ENCODE measurements at places on chromosomes 12 and 14.

DNA sequence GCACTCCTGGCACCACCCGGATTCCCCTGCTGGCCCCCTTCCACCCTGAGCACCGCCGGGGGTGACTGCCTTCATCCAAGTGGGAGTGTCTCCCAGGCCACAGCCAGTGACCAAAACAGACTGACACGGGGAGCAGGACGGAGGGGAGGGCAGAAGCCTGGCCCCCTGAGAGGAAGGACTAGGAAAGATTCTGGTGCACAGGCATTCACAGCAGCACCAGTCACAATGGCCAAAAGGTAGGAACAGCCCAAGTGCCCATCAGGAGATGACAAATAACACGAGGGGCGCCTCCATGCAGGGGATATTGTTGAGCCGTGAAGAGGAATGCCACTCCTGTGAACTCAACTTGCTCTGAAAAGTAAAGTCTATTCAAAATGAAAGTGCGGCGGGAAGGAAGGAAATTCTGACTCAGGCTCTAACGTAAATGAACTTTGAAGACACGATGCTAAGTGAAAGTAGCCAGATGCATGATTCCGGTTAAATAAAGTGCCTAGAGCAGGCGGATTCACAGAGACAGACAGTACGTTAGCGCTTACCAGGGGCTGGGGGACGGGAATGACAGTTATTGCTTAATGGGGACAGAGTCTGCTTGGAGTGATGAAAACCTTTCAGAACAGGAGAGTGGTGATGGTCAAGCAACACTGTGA is 146.1 kb upstream of the NCOR2 start:
- DNase-seq: no peak

DNA sequence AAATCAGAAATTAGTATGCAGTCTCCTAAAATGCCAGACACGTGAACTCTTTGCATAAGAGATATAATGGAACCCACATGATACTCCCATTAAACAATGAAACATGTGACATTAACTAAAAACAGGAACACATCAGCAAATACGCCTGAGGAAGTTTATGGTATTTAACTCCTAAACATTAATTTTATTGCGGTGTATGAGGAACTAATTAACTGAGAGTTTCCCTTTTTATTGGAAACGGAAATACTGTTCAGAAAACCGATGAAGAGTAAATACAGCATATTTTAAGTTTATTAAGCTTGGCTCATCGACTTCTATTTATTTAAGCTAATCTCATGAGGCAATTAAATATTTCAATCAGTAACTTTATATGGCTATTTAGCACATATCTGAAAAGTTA is 290.3 kb downstream of the SOX5 start:
- DNase-seq: no peak

GRCh38 chr12:95582230-95583058 is 31.2 kb upstream of the USP44 start:
- no peak for DNase-seq

DNA sequence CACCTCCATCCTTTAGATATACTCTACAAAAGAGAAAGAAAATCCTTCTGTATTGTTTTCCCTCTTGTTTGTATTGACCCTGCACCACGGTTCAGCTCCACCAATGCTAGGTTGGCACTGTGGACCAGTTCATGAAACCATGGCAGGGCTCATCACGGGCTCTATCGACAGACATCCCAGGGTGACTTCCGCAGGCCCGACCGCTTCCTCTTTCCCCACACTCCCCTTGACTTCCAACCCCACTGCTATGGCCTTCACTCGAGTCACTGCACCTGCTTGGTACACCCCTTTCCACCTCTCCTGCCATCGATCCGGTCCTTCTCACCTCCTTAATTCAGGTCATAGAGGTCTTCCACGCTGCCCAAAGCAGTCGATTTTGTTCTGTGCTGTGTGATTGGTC is 21.2 kb upstream of the AKAP5 start:
- DNase-seq: no peak

DNA sequence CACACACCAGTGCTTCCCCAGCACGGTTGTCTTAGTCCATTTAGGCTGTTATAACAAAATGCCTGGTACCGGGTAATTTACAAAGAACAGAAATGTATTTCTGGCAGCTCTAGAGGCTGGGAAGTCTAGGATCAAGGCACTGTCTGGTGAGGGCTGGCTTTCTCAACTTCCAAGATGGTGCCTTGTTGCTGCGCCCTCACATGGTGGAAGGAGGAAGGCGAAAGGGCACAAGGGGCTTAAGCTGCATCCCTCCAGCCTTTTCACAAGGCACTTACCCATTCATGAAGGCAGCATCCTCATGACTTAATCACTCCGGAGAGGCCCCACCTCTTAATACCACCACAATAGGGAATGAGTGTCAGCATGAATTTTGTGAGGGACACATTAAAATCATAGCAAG is 155.5 kb downstream of the SLC15A5 start:
- DNase-seq: no peak

DNA sequence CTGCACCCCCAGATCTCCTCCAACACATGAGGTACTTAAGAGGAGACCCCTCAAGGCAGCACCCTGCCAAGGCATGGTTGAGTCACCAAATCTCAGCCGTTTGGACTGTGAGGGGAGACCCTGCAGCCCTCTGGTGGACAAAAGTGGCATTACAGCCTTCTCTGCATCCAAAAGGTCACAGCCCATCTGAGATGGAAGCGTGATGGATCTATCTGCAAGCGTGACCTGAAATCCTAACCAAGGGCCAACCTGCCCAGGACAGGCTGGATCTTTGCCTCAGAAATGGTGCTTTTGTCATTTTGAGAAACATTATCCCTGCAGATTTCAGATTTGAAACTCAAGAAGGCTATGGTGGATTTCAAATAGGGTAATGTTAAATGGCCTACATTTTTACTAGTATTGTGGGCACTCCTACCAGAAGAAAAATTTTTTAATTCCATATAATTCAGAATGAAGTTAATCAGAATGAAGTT is 23.7 kb upstream of the DHRS4 start:
- peak; percentile 60 for DNase-seq

- no peak for DNase-seq
These were observed 44.1 kb downstream of the SMIM41 start for GRCh38 chr12:52123487-52124186.

GRCh38 chr12:94717108-94717507 is 66.8 kb upstream of the TMCC3 start:
- DNase-seq: no peak

DNA sequence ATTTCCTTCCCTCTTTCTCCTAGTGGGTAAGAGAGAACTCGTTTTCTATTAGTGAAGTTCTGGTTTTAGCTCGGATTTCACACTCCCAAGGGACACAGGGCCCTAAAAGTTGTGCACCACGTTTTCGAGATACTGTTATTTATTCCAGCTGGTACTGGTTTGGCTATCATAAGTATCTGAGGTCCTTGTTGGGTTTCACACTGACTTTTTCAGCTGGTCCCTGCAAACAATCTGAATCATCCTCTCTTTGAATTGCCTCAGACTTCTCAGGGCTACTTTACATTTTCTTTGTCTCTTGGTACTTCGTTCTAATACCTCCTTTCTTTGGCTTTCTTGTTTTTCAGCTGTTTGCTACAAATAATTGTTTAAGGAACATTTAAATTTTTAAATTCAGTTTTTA is 75.7 kb downstream of the SCN8A start:
- DNase-seq: no peak

- DNase-seq: no peak
These were observed 50.0 kb upstream of the EVL start for GRCh38 chr14:100015251-100015655.

- DNase-seq: no peak
These were observed 95.2 kb upstream of the PCED1B start for GRCh38 chr12:46983959-46984841.

GRCh38 chr14:20998674-20999366 is at the start of gene SLC39A2:
SLC39A2 (plus strand) TSS chr14:20999293; CDS start chr14:20999447, 154 bp downstream.
- peak; percentile 84 for DNase-seq

DNA sequence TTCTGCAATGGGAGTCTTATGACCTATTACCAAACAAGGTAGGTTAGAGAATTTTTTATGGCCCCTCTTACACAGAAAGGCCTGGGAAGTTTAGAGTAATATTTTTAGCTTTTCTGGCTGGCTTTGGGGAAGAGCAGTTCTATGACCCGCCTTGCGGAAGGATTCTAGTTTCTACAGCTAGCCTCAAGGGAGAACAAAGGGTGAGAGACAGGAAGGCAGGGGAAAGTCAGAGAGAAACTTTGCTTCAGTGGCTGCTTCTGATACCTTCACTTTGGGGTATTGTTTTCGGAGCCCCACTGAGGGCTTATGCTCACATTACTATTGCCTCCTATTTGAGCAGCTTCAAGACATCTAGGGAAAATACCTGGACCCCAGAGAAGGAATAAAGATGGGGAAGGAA is 80.7 kb upstream of the NUDT4 start:
- no peak for DNase-seq

GRCh38 chr14:60495946-60496345 is 10.1 kb upstream of the C14orf39 start:
- DNase-seq: no peak

- DNase-seq: no peak
These were observed 589 bp upstream of the HVCN1 start for GRCh38 chr12:110689281-110690126.

GRCh38 chr14:69928111-69928523 is 48.9 kb downstream of the SMOC1 start:
- no peak for DNase-seq

- no peak for DNase-seq
These were observed 11.6 kb upstream of the PPP1CC start for GRCh38 chr12:110754101-110754793.

DNA sequence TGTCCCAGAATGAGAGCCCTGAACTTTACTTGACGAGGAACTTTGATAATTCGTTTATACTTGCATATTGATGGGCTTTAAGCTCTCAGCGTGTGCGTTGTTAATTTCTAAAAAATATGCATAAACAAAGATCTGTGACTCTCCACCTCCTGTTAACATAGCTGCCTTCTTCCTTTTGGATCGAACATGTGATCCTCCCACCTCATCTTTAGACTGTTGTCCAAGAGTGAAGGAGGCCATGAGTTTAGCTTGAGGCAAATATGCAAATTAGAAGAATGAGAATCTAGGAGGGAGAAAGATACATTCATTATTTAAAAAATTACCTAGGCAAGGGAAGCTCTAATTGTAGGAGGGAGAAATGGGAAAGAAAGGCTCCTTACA is 617 bp downstream of the TTC8 start:
- no peak for DNase-seq

- DNase-seq: no peak
These were observed 42.1 kb downstream of the LIMA1 start for GRCh38 chr12:50241178-50241577.

DNA sequence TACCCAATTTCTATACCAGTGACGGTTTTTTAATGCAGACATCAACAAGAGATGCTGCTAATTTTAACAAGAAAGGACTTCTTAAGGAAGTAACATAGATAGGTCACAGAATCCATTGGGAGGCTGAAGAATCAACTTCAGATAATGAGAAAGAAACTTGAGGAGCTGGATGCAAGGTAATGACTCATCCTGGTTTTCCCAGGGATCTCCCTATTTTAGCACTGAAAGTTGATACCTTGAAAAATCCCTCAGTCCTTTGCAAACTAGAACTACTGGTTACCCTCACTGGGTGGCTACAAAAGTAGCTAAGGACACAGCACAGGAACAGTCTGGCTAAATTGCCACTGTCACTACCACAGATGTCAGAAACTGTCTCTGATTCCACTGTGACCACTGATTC is 561.9 kb downstream of the FLRT2 start:
- DNase-seq: no peak
